ENCODE measurements at places on chromosomes 3 and 15.

DNA sequence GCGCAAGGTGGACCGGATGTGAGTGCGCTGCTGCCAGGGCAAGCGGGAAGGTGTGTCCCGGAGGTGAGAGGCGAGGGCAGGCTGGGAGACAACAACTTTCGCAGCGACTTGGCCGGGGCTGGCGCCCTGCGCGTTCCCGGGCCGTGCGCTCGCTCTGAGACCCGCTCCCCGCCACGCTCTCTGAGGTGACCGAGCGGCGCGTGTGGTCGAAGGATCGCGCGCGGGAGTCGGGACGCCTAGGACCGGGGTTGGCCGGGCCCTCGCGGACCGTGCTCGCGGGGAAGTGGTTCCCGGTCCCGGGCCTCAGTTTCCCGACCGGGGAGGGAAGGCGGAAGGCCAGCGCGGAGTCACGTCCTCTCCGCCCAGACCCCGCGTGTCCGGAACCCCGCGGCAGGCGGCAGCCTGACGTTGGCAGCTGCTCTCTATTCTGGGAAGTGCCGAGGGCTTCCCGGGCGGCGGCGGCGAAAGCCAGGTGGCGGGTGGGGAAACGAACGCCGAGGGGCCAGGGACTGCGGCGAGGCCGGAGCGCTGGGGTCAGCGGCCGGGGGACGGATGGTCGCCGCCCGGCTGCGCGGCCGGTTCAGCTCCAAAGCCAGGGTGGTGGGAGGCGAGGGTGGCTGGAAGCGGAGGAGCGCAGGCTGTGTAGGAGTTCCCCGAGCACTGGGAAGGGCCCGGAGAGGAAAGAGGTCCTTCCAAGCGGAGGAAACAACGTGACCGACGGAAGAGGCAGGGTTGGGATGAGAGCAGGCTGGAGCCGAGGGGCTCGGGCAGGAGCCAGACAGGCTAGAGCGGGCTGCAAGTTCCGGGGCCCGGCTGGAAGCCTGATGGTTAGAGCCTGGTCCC lies 1.0 kb upstream of the IGF2BP2 start:
- no peak for DNase-seq

GRCh38 chr3:45453083-45453482 lies 64.7 kb downstream of the LARS2 start:
- no peak for DNase-seq

DNA sequence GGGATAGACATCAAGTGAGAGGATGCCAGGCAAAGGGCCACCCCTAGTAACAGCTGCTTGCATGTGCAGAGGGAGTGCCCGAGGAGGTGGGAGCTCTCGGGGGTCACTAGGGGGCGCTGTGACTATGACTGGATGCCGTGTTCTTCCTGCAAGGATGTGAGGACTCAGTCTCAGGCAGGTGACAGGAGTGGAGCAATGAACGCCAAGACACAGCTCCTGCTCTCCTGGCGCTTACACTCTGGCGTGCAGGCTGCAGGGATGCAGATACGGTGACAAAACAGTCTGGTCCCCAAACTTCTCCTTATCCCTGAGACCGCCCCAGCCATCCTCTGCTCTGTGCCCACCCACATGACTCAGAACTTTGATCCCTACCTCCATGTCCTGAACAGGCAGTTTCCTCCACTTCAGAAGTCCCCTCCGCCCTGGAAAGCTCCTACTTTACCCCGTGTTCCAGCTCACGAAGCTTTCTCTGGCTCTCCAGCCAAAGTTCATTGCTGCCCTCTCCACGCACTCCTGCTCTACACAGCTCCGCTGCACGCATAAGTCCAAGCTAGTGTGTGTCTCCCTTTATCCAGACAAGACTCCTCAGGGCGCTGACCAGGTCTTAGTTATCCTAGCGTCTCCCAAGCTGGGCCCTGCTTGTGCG lies 14.7 kb downstream of the RHOV start:
- DNase-seq = peak; percentile 65

DNA sequence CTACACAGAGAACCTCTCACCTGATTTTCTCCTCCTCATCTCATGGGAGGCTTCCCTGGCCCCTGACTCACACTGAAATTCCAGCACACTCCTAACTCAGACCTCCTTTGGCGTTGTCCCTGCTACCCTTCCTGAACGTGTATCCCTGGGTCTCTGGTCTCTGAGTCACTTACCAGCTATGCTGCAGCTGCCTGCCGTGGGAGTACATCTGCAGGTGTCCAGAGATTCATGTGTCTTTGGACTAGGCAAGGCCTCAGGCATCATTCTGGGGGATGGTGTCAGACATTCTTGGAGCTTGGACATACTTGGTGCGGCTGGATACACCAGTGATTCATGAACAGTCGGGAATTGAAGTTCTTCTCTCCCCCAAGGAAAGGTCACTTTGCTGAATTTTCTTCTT lies 148.8 kb upstream of the TRIM42 start:
- DNase-seq = no peak

- DNase-seq = no peak
Measured at GRCh38 chr3:40864146-40864782, 335.0 kb upstream of the CTNNB1 start.
